ENCODE measurements at places on chromosomes 12 and 14. TPM values are rescaled to one million over a fixed set of nuclear protein-coding genes. Genes with fewer than 3 reads are reported as not detected.

DNA sequence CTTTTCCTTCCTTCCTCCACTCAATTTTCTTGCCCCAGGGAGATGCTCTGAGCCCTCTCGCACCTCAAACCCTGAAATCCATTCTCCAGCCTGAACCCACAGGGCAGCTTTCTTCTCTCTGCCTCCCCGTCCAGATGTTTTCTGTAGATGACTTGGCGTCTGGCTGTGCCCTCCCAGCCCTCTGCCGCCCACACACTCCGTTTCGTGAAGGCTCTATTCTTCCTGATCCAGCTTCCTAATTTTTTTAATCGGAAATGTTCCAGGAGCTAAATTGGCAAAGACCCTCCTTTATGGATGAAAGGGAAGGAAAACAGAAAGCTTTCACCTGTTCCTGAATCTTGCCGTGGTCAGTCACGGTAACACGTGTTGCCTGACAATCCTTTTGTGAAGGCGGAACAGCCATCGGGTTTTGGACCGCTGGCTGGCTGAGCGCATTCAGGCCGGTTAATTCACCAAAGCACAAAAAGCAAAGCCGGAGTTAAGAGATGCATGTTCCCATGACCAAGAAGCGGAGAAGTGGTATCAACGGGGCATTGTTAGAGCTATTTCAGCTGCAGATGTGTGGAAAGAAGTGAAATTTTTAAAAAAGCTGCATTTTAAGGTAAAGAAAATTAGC lies 70.2 kb upstream of the FBRSL1 start:
- no peak for DNase-seq

DNA sequence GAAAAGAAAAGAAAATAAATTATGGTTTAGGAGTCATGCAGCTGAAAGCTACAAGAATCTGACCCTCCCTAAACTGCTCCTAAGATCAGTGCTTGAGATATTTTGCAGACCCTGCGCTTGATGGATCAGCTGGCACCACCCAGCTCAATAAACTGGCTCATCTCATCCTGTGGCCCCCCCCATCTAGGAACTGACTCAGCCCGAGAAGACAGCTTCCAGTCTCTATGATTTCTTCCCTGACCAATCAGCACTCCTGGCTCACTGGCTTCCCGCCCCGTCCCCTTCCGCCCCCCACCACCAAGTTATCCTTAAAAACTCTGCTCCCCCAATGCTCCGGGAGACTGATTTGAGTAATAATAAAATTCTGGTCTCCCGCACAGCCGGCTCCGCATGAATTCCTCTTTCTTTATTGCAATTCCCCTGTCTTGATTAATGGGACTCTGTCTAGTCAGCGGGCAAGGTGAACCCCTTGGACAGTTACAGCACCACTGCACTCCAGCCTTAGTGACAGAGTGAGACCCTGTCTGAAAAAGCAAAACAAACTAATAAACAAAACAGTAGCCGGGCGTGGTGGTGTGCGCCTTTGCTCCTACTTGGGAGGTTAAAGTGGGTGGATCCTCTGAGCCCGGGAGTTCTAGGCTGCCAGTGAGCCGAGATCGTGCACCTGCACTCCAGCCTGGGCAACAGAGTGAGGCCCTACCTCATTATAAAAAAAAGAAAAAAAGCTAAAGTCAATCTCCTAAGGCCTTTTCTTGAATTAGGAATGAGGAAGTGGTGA lies 24.5 kb upstream of the SPTLC2 start:
- no peak for DNase-seq

- peak; percentile 64 for DNase-seq
These were observed 39.2 kb downstream of the EFCAB11 start for GRCh38 chr14:89915114-89915878.

DNA sequence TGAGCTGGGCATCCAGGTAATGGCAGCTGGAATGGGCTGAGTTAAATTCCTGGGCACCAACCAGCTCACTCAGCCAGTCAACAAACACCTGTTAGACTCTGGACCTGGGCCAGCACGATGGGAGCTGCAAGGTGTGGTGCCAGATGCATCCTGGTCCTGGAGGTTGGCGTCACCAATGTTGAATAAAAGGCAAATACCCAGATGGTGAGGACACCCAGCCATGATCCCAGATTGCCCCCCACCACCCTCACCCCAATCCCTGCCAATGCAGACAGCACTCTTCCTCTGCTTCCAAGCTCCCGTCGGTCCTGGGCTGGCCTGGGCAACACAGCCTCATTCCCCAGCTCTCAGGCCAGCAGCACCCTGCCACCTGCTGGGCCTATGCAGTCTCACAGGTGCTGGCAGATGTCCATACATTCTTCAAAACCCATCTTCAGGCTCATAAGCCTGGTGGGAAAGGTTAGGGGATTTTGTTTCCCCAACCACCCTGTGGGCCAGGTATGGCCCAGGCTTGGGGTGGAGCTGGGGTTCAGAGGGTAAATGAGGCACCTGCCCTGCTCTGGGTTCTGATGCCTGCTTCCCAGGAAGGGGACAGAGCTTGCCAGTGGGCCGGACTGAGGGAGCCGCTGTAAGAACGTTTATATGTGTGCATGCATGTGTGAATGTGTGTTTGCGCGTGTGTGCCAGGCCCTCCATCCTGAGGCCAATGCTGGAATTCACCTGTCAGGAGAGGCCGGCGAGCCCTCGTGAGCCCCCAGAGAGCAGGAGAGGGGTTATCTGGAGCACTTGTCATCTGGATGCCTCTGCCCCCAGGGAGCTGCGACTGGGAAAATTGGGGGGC lies 58.0 kb downstream of the LGMN start:
- peak; percentile 25 for DNase-seq

- peak; percentile 20 for DNase-seq
These were observed 44.6 kb downstream of the SFSWAP start for GRCh38 chr12:131755305-131756113.

LRIG3 gene
- total RNA-seq = 11.5 TPM

TMEM30B gene
- total RNA-seq = 0.06 TPM

AMN gene
- not detected for total RNA-seq

AICDA gene
- not detected for total RNA-seq

DPY19L2 gene
- total RNA-seq = 8.5 TPM

All from LHCN-M2 (cell line).